ENCODE measurements at places on chromosomes 6 and 20. TPM values are rescaled to one million over a fixed set of nuclear protein-coding genes. Genes with fewer than 3 reads are reported as not detected.

Gene RTEL1
- 38.6 TPM for total RNA-seq

Gene SPATS1
- not detected for total RNA-seq

Gene MAS1
- total RNA-seq = not detected

Gene AIG1
- total RNA-seq = 17.7 TPM

Gene PM20D2
- 8.3 TPM for total RNA-seq

Gene C20orf144
- total RNA-seq = not detected

Gene FANCE
- total RNA-seq = 12.7 TPM

Gene NTSR1
- total RNA-seq = 0.30 TPM

Gene RNF144B
- total RNA-seq = 97.3 TPM

Gene ABHD16B
- not detected for total RNA-seq

Gene C6orf58
- total RNA-seq = not detected

Gene ABCC10
- total RNA-seq = 37.9 TPM

Gene GPR63
- total RNA-seq = 0.13 TPM

Gene DSP
- 0.32 TPM for total RNA-seq

Gene SYNE1
- total RNA-seq = 52.3 TPM

Gene TAGAP
- not detected for total RNA-seq

Gene KCNG1
- total RNA-seq = 1.1 TPM

Gene TP53RK
- total RNA-seq = 13.1 TPM

Gene TP53TG5
- total RNA-seq = not detected

Gene ATRN
- total RNA-seq = 35.1 TPM

Gene MYO6
- 68.0 TPM for total RNA-seq

Gene PRDM1
- total RNA-seq = 4.8 TPM

Gene TRIM15
- not detected for total RNA-seq

Gene VWA7
- total RNA-seq = 0.25 TPM

Gene ELOVL2
- not detected for total RNA-seq

Gene SLC12A5
- total RNA-seq = 1.8 TPM

Gene EDN1
- 493 TPM for total RNA-seq

Gene B3GAT2
- not detected for total RNA-seq

Gene SYNDIG1
- not detected for total RNA-seq

Gene PPP1R14C
- not detected for total RNA-seq

Gene SLC35D3
- not detected for total RNA-seq

Gene ZKSCAN4
- total RNA-seq = 4.1 TPM

Gene SNHG17
- 94.0 TPM for total RNA-seq

Gene SRMS
- not detected for total RNA-seq

Gene RPP21
- 35.3 TPM for total RNA-seq

Gene TFB1M
- total RNA-seq = 30.2 TPM

Gene RBPJL
- not detected for total RNA-seq

Gene TM9SF4
- total RNA-seq = 48.2 TPM
